Calu3 (cell line): ENCODE measurements at places on chromosomes 1 and 21. TPM values are rescaled to one million over a fixed set of nuclear protein-coding genes. Genes with fewer than 3 reads are reported as not detected.

DNA sequence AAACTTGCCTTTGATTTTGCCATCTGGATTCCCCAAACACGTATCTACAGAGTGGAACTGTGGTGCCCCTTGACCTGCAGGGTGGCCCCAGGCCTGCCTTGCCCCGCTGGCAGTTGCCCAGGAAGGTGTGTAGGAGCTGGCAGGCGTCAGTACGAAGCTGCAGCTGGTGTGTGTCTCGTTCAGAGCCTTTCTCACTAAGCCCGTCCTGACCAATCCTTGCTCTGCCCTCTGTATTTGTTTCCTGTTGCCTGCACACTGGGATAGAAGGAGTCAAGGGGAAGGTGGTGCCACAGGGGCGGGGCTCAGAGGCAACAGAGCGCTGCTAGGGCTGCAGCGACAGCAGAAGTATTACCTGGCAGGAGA is 5.2 kb upstream of the VSIG8 start:
- H3K4me3 ChIP-seq: no peak overlapping the region
- DNase-seq: peak; percentile 57
- peaks cover 11% of the 10 kb centered on the region for H3K4me1 ChIP-seq
- H3K27ac ChIP-seq: no peak overlapping the region
- H3K27me3 ChIP-seq: peaks cover 23% of the 10 kb centered on the region

AIRE gene
- total RNA-seq: not detected in 2 replicates

PODN gene
- not detected in 2 replicates for total RNA-seq

DNA sequence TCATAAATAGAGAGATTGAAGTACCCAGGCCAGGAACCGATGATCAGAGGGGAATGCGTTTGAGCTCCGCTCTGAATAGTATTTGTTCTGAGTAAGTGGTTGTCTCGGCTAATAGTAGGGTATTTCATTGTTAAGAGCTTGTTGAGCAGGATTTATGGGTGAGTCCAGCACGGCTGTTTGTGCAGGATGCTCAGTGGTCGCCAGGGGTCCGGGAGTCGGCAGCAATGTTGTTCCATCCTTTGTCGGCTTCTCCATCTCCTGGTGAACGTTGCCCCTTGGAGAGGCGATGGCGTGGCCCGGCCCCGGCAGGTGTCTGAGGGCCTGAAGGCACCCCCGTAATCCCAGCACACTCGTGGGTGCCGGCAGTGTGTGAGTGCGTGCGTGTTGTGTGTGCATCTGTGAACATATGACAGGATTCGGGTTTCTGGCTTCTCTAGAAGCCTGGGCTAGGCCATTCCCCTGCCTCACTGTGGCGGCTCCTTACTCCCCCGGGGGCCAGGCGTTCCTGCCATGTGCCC is 160.8 kb upstream of the ARHGEF16 start:
- H3K27ac ChIP-seq: no peak overlapping the region
- H3K4me3 ChIP-seq: no peak overlapping the region
- peaks cover 15% of the 10 kb centered on the region for H3K4me1 ChIP-seq
- no peaks in the 10 kb centered on the region for H3K36me3 ChIP-seq
- no peak for DNase-seq

DNA sequence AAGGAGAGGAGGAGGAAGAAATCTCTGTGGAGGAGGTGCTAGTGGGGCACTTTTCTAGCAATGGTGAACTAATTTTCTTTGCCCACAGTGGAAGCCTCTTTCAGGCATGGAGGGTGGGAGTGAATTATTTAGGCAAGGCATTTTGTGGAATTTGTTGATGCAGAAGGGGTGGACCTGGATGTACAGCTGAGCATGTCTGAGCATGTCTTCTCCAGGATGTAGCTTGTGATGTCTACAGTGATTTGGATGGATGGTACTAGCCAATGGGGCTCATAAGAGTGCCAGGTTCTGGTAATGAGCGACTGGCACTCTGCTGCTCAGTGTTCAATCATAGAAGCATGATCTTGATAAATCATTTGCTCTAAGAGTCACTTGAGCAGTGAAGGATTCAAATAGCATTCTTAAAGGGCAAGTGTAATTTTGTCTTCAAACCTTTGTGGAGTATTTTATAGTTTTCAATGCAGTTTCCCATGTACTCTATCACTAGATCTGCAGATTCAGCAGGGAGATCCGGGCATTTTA is 153.9 kb upstream of the LMO4 start:
- H3K27ac ChIP-seq: no peak overlapping the region
- no peak for DNase-seq
- H3K36me3 ChIP-seq: peaks cover 5% of the 10 kb centered on the region
- no peaks in the 10 kb centered on the region for H3K4me1 ChIP-seq
- H3K27me3 ChIP-seq: peaks cover 13% of the 10 kb centered on the region
- H3K4me3 ChIP-seq: no peak overlapping the region

DNA sequence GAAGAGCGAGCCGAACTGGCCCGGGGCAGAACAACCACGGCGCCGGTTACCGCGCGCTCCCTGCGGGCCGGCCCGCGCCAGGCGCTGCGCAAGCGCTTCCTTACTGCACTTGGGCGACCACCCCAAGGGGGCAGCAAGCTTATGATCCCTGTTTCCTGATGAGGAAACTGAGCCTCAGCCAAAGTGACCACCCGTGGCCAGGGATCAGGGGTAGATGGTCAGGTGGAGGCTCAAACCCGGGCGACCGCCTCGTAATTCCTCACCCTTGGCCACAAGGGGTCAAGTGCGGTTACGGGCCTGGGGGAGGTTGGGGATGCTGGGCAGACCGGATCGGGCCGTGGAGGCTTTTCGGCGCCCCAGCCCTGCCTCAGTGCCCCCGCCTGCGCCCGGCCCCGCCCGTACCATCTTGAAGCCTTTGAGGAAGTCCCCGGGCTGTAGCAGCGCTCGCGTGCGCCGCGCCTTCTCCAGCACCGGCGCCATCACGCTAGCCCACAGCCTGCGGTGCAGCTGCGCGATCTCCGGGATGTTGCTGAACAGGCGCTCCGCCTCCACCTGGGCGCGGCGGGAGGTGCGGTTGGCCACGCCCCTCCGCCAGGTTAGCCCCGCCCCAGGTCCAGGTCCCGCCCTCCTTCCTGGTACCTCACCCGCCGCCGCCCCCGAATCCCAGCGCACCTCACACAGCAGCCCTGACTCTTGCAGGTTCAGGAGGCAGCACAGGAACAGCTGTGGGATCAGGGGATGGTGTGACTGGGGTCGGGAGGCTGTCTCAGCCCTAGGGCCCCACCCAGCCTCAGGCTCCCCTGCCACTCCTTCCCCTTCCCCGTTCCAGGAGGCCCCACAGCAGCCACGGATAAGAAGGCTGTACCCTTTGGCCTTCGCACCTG is 5.4 kb upstream of the TNFRSF25 start:
- H3K4me3 ChIP-seq: peak overlapping the region; percentile 76
- peaks cover 27% of the 10 kb centered on the region for H3K36me3 ChIP-seq
- H3K4me1 ChIP-seq: peaks cover 10% of the 10 kb centered on the region
- H3K27me3 ChIP-seq: no peaks in the 10 kb centered on the region
- peak overlapping the region; percentile 83 for H3K27ac ChIP-seq
- peak; percentile 89 for DNase-seq

C1orf94 gene
- not detected in 2 replicates for total RNA-seq

ITLN2 gene
- total RNA-seq: not detected in 2 replicates

GRCh38 chr1:229828461-229828860 is 202.4 kb downstream of the URB2 start:
- H3K4me3 ChIP-seq: no peak overlapping the region
- peaks cover 46% of the 10 kb centered on the region for H3K27me3 ChIP-seq
- no peak for DNase-seq
- peaks cover 17% of the 10 kb centered on the region for H3K4me1 ChIP-seq

LRRC40 gene
- total RNA-seq: 15.8 and 16.0 TPM in 2 replicates

DNA sequence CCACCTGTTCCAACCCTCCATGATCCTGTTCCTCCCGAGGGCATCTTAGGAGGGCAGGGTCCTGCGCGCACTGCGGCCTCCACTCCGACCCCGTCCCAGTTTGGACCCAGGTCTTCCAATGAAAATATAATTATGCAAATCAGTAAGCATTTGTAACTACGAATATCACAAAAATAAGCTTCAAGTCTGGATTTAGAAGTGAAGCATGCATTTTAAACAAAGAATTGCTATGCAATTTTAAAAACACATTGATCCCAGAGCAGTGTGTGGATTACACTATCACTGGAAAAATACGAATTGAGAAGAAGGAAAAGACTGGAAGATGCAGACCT is 673 bp downstream of the PRMT2 start:
- no peak for DNase-seq
- peak overlapping the region; percentile 92 for H3K4me3 ChIP-seq
- peaks cover 38% of the 10 kb centered on the region for H3K36me3 ChIP-seq
- H3K27me3 ChIP-seq: no peaks in the 10 kb centered on the region
- H3K27ac ChIP-seq: peak overlapping the region; percentile 86

TRIM63 gene
- not detected in 2 replicates for total RNA-seq

DNA sequence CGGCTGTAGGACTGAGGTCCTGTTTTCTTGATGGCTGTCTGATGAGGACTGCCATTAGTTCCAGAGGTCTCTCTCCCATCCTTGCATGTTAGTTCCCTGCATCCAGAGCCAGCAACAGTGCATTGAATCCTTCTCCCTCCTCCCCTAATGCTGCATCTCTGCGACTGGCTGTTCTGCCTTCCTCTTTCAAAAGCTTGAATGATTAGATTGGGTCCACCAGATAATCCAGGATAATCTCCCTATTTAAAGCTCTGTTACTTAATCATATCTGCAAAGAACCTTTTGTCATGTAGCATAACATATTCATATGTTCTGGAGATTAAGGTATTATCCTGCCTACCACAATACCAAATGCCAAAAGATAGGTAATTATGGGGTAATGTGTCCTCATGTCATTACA is 377.5 kb downstream of the GPATCH2 start:
- H3K27ac ChIP-seq: no peak overlapping the region
- H3K4me1 ChIP-seq: no peaks in the 10 kb centered on the region
- no peaks in the 10 kb centered on the region for H3K36me3 ChIP-seq
- no peak overlapping the region for H3K4me3 ChIP-seq

GPR37L1 gene
- 0.12 and 0.22 TPM in 2 replicates for total RNA-seq
